Left renal cortex interstitium (tissue), 4 donors: ENCODE measurements at places on chromosomes 2 and 18. TPM values are rescaled to one million over a fixed set of nuclear protein-coding genes. Genes with fewer than 3 reads are reported as not detected.

- DNase-seq = peak; percentile 54
Observed at GRCh38 chr2:36663851-36664695, 32.4 kb upstream of the VIT start.

DNA sequence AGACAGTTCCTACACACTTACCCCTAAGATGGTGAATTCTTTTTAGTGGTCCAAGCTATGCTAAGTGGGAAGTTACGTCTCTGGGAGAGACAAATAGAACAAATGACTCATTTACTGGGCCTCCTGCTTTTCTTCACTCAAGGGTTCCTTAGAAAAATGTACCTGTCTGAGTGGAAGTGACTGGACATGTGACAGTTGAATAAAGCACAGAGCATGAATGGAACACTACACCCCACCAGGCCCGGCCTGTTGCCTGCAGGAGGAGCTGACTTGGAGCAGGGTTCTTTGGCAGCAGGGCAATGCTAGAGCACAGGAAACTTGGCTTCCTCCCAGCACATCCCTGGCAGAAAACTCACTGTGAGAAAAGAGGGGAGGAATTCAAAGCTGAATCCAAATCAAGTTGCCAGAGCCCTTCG, 451.0 kb upstream of the SETBP1 start:
- DNase-seq = no peak

DNA sequence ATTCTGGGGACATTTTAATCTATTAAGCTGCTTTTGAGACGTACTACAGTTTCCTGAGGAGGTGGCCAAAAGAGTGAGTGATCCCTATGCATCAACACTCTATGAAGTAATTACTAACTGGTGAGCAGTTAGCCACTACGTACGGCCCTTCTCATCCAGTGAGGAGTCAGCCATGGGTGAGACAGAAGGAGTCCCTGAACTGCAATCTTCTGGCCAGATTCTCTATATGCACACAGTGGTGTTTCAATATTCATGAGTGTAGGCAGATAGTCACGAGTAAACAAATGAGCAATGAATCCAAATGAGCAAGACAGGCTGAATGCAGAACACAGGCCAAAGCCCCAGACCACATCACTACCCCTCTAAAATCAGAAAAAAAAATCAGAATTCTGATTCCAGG, 29.8 kb upstream of the TMEM214 start:
- DNase-seq = no peak

DNA sequence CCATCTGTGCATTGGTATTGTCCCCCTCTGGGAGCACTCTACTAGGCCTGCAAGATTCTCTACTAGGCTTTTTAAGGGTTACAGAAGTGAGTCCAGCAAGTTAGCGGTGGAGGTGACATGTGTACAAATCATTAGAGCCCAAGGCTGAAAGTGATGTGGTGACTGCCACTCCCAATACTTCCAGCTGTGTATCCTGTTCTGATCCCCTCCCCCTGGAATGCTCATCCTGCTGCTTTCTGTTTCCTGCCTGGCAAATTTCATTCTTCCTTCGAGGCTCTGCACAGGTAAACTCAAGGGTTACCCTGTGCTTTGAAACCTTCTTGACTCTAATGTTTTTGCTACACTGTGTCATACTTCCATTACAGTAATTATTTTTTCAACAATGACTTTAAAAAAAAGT, 258.5 kb upstream of the REV1 start:
- DNase-seq = no peak

- DNase-seq = no peak
Observed at GRCh38 chr2:153891051-153891450, 19.3 kb downstream of the GALNT13 start.

GRCh38 chr2:212135739-212136138, 402.9 kb downstream of the ERBB4 start:
- DNase-seq = no peak

DNA sequence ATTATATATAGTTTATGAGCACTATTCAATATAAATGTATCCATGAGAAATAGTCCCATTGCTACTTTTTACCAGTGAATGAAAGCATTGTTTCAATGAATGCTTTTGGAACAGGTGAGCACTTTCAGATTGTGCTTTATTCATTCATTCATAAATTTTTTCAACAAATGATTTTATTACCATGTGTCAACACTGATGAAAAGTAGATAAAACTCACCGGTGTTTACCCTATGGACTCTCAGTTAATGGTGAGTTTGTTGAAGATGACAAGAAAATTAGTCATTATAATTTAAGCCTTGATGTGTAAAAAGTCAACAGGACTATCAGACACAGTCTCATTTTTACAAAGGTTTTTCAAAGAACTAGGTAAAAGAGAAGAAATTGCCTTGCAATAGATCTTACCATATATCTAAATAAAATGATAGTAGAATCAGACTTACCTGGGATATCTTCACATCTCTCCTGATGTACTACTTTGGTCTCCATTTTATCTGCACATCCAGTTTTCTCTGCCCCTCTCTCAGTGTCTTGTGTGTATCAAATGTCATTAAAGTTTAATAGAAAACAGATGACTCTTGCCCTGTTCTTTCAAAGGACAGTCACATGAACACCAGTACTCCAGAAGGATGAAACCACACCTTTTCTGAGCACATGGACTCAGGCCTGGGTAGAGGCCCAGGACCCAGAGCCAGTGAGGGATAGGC, 325.3 kb upstream of the RND3 start:
- DNase-seq = no peak

DNA sequence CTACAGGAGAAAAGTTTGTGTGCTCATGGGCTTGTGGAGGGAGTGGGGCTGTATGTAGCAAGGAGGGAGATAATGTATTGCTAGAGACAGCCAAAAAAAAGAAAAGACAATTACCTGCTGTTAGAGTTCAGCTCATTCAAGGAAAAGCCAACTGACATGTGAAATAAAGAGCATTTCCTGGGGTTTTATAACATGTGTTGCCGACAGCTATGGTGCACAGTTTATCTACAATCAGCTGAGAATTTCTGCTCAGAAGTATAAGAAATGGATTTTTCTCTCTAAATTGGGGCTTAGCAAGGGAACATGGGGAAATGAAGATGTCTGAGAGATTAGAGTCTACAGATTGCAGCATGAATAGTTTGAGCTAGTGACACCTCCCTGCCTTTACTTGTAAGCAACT, 674.1 kb downstream of the SUCLG1 start:
- no peak for DNase-seq

The UGT1A1 gene
- polyA plus RNA-seq = 0.18 TPM

The RIOK3 gene
- 72.1 TPM for polyA plus RNA-seq

The STPG4 gene
- polyA plus RNA-seq = 0.22 TPM

The ANKRD30BL gene
- not detected for polyA plus RNA-seq

The HDHD2 gene
- 60.0 TPM for polyA plus RNA-seq

The CGREF1 gene
- polyA plus RNA-seq = 5.4 TPM

The VIT gene
- 0.10 TPM for polyA plus RNA-seq

The HOXD8 gene
- polyA plus RNA-seq = 205 TPM

The DPP4 gene
- 110 TPM for polyA plus RNA-seq

The KCNG2 gene
- polyA plus RNA-seq = 0.55 TPM

The CNDP1 gene
- polyA plus RNA-seq = 1.2 TPM

The LRATD1 gene
- 22.0 TPM for polyA plus RNA-seq
